Activated CD8-positive, alpha-beta memory T cell treated with anti-CD3 and anti-CD28 coated beads for 24 hours (primary cell): ENCODE measurements at places on chromosomes 11 and 22.

DNA sequence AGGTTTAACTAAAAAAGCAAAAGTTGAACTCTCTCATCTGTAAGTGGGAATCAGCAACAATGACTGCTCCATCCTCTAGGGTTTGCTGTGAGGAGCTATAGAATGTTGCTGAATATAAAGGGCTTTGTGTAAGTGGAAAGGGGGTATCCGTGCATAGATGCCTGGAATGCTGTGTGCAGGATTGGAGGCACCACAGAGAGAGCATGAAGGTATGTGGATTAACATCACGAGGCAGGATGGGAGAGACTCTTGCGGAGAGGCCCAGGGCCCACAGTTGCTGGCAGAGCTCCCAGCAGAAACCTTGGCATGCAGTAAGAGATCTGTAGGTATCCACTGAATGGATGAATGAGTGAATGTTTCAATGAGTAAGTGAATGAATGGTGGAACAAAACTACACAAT lies 298.7 kb upstream of the DDI1 start:
- DNase-seq: no peak

DNA sequence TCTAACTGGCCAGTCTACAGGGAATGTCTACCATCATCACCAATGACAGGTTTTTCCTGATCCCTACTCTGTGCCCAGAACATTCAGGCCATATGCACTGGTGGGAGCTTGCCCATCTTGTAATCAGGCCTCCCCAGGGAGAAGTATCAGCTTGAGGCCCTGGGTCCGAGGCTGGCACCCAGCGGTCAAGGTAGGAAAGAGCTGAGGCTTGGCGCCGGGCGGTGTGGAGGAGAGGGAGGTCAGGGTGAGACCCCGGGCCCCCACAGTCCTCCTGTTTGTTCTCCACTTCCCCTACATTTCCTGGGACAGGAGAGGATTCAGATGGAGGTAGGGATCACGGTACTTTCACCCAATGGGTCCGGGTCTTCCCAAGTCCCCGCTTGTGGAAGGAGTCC lies 15.5 kb downstream of the TSKU start:
- DNase-seq: peak; percentile 57

GRCh38 chr22:23837496-23837859 lies 1.3 kb downstream of the DERL3 start:
- DNase-seq: no peak

DNA sequence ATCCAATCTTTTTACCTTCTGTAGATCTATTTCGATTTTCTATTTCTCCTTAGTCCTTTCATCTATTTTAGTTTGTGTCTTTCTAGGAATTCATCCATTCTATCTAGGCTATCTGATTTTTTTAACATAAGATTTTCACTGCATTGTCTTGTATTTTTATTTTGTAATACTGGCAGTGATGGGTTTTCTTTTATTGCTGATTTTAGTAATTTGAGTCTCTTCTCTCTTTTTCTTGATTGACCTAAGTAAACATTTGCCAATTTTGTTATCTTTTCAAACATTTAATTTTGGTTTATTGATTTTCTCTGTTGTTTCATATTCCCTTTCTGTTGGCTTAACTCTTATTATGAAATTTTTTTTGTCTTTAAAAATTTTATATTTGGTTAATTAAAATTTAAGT lies 107.4 kb upstream of the SERPIND1 start:
- no peak for DNase-seq

GRCh38 chr11:15859411-15859810 lies 496.9 kb downstream of the SOX6 start:
- no peak for DNase-seq
